Stimulated activated CD8-positive, alpha-beta memory T cell treated with anti-CD3 and anti-CD28 coated beads, Interleukin-2, amount 100 ng/mL, for 1 hour (primary cell): ENCODE measurements at places on chromosomes 11 and 22.

DNA sequence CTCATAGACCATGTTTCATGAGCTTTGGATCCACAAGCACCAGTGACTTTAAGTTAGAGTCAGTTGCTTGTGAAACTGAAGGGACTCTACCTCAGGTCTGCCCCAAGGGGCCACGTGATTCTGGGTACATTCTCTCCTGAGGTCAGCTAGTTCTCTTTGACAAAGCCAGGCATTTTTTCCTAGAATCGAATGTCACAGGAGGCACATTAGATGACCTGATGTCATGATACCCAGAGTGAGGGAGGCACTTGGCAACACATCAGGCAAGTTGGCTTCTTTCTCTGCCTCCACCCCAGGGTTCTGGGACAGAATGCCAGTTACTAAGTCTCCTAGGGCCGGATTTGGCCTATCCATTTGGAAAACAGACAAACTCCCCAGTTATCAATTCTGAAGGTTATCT, 93.0 kb downstream of the APIP start:
- no peak for DNase-seq

GRCh38 chr22:48779211-48779643, 1048.4 kb downstream of the BRD1 start:
- no peak for DNase-seq

GRCh38 chr11:9057007-9057406, 34.4 kb downstream of the SCUBE2 start:
- no peak for DNase-seq

- DNase-seq: no peak
Measured at GRCh38 chr11:72618803-72619202, 55.4 kb downstream of the PDE2A start.

DNA sequence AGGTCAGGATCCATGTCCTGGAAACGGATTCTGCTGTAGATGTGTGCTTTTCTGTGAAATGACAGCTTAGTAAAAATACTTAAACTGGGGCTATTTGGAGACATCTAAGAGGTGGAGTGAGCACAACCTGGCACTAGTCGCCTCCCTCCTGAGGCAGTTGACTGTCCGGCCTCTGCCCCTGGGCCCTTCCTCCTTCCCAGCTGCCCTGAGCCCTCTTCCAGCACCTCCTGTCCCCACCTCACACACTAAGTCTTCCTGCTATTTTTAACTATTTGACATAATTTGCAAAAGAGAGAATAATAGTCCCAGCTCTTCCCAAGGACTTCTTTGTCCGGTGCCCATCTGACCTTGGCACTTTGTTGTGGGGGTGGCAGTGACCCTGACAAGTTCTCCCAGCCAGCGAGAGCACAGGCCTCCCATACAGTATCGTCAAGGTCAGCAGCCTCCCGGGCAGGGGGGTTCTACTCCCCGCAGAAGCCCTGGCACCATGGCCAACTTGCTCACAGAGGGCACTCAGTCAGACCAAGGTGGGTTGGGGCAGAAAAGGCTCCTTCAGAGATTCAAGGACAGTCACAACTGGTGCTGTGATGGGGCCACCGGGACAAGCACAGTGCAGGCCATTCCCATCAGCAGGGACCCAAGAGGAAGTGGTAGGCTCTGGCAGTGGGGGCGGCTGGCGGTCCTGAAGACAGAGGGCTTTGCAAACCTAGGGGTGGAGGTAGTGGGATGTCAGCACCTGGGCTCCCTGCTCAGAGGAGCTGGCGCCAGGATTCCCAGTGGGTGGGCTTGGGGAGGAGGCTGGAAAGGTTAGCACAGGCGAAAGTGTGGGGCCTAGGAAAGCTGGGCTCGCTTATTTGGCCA, 5.5 kb upstream of the NEAT1 start:
- DNase-seq: no peak

GRCh38 chr11:65148657-65149056, 14.3 kb upstream of the SYVN1 start:
- DNase-seq: no peak

- DNase-seq: no peak
Measured at GRCh38 chr11:2211113-2211971, 39.7 kb upstream of the TH start.

GRCh38 chr22:20980523-20980922, 1.6 kb upstream of the LZTR1 start:
- DNase-seq: no peak
